ENCODE measurements at places on chromosomes 1 and 21.
A peak's percentile ranks its signal among the peaks of the same experiment; 100 is the strongest.

- no peak for DNase-seq
Measured at GRCh38 chr1:39412892-39413291, 78.5 kb upstream of the BMP8A start.

DNA sequence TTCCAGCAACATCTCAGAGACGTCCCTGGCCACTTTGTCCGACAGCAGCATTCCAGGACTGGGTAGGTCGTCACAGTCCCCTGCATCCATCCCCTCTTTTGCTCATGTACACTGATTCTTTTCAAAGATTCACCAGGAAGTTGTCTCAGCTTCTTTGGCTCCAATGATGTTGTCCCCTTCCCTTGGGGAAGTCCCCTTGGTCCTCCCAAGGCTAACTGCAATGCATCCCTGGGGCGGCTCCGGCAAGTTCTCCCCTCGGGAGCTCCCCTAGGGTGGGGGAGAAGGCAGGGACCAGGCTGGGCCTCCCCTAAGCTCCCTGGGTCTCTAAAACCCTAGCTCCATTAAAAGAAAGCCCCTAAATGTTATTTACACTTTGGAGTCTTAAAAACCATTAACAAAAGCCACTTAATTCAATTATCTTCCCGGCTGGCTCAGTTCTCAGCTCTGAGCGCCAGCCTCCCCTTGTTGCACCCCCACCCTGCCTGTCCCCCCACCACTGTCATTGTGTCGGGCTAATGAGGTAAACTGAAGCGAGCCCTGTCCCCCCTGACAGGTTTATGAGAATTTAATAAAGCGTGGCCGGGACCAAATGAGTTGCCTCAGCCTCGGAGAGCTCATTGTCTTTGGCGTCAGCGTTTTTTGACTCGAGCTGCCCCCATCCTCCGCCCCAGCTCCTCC, 25.3 kb downstream of the KNCN start:
- DNase-seq: no peak

DNA sequence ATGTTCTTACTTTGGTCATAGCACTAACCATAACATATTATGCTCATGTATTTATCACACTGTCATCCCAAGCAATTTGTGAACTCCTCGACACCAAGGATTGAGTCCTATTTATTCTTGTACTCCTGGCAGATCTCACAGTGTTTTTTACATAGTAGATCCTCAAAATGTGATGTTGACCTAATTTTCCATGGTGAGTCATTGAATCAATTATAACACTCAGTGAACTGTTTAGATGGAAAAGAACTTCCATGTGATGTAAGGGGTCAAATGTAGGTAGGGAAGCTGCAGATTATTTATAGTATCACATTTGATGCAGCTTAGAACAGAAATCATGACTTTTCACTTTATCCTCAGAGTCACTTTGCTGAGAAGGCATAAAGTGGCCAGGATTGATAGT, 281.9 kb upstream of the ADAMTS5 start:
- DNase-seq: no peak

GRCh38 chr1:201648907-201649721, 110.2 kb downstream of the NAV1 start:
- no peak for DNase-seq

DNA sequence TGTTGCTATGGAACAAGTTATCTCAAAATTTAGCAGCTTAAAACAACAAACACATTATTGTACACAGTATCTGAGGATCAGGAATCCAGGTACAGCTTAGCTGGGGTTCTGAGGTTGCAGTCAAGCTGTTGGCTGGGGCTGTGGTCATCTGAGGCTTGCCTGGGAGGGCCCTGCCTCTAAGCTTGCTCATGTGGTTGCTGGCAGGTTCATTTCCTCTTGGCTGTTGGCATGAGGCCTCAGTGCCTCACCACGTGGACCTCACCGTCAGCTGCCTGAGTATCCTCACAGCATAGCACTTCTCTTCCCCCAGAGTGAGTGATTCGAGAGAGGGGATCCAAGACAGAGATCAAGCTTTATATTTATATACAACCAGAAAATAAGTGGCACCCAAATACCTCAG, 18.6 kb downstream of the NTPCR start:
- no peak for DNase-seq

DNA sequence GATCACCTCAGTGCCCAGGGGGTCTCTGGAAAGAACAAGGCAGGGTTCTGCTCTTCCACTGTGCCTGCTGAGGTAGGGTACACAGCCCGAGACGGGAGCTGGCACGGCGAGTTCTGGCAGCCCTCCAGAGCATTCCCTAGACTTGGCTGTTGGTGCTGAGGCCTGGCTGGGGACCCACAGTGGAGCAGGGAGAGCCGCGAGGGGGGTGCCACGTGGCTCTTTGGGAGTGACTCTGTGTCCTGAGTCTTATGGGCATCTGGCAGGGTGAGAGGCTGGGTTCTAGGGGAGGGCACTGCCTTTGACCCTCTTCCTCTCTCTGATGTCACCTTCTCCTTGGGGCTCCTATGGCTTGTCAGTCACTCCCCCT, 336.4 kb downstream of the CAMTA1 start:
- no peak for DNase-seq

GRCh38 chr1:100773444-100773843, 53.9 kb downstream of the VCAM1 start:
- DNase-seq: no peak

DNA sequence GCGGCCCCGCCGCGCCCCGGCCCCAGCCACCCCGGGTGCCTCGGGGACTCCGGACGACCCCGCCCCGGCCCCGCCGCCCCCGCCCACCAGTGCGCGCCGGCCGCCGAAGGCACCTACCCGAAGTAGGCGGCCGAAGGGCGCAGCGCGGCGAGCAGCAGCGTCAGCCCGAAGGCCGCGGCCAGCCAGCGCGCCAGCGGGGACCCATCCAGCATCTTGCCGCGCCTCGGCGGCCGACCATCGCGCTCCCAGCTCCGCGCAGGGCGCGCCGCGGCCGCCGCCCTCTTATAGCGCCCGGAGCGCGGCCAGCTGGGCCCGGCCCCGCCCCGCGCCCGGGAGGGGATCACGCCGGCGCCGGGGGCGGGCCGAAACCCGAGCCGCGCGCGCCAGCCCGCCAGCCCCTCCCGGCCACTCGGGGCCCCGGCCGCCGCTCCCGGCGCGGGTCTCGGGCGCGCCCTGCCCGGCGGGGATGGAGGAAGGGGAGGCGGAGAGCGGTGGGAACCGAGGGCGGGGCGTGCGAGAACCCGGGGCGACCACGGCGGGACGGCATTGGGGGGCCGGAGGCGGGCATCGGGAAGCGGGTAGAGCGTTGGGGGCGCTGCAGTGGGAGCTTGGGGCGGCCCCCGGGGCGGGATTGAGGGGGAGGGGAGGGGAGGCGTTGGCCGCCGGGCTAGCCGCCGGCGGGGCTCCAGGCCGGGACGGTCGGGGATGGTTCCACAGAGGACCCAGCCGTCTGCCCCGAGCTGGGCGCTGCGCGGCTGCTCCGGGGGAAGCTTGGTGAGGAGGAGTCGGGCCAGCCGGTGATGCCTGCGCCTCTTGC, at the start of gene WNT9A:
Gene WNT9A (minus strand): TSS at position 257 of the 817 bp plus-strand sequence. CDS start 45 bp downstream, at position 212.
- DNase-seq: no peak

DNA sequence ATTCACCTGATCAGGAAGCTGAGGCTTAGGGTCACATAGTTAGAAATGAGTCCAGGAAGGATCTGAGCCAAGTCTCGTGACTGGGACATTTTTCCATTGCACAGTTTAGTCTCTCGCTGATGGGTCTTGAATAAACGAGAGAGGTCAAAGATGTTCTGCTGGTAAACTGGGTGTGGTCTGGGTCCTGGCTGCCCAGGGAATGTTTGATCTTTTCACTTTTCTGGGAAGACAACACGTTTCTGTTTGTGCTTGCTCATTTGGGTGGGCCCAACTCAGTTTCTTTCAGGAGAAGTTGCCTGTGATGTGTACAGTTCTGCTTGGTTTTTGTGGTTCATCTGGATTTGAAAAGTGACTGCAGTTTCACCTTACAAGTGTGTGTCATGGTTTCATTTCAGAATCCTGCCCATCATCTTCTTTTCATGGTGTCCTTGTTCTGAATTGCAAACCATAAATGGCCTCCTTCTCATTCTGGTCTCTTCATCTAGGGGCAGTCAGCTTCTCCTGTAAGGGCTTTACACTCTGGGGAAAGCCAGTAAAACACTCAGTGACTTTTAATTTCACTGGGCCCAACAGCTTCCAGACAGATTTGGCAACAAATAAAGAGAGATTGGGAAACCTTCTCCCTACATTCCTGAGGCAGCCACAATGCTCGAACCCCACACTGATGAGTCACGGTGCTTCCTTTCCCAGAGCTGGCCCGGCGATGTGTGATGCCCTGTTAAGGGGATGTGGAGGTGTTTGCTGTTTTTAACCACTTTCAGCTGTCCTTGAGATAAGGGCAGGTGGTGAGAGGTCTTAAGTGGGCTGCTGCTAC, 7.2 kb upstream of the TACSTD2 start:
- DNase-seq: peak; percentile 38

DNA sequence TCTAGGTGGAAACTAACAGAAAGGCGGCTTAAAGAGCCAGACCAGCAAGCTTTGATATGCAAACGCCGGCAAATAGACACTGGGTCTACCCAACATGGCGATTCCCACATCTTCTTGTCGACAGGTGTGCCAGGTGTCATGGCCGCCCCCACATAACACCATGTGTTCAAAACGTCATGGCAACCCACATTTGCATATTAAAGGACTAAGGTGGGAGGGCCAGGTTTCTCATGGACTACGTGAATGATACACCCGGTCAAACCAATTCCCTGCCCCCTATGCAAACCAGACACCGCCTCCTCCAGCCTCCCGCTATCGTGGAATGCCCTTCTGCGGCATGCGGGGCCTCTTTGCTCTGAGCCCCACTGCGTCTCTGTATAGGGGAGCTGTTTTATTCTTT, 41.3 kb downstream of the ICOSLG start:
- no peak for DNase-seq

- DNase-seq: peak; percentile 7
Measured at GRCh38 chr1:83692524-83693381, 306.2 kb downstream of the TTLL7 start.

DNA sequence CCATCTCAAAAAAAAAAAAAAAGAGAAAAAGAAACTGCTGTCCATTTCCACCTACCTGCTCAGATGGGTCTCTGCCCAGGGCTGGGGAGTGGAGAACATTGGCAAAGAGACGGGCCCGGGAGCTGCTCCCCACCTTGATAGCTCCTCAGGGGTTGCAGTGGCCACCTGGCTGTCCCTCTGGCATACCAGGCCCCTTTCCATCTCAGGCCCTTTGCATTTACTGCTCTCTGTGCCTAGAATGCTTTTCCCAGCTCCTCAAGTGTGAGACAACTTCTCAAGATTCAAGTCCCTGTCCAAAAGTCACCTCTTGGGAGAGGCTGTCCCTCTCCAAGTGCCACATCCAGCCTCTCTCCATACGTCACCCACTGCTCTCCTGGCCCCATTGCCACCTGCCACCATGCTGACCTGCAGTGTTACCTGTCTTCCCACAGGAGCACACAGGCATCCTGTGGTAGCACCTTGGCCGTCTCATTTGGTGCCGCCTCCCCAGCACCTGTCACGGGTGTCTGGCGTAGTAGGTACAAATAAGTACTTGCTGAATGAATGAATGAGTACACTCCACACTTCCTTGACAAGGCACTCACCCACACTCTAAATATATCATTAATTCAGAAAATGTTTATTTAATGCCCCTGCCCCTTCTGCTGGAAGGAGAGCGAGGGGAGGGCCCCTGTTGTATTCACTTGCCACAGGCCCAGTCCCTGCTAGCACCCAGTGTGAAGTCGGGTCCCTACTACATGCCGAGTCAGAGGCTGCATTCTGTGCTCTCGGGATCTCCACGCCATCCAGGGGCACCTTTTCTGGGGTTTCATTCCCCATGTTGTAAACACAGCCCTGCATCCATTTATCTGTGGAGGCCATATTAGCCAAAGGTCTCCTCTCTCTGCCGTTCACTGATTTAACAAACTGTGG, 48.8 kb downstream of the DISP3 start:
- DNase-seq: no peak

DNA sequence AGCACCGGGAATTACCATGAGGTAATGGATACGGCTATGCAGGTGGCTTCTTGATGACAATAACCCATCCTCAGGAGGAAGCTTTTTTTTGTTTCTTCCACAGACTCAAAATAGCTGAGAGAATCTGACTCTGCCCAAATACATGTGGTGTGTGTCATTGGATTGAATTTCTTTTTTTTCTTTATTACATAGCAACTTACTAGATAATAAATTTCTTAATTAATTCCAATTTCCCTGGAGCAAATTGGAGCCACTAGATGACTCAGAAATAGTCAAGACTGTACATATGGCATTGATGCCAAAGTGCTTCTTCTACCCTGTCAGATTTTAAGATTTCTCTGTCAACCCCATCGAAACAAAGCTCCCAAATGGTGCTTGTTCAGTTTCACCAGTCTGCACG, 42.7 kb downstream of the L1TD1 start:
- DNase-seq: no peak

DNA sequence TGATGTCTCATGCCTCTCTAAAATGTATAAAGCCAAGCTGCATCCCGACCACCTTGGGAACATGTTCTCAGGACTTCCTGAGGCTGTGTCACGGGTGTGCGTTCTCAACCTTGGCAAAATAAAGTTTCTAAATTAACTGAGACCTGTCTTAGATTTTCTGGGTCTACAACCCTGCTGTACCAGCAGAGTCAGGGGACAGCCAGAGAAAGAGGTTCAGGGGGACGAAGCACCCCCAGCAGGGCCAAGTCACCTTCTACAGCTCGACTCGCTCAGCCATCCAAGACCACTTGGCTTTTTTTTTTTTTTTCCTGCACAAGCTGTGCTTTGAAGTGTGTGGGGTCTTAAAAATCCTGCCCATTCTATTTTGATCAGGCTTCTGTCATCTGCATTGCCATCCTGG, 28.5 kb upstream of the PDE9A start:
- DNase-seq: no peak

GRCh38 chr1:50697440-50698421, 262.3 kb downstream of the FAF1 start:
- DNase-seq: no peak

DNA sequence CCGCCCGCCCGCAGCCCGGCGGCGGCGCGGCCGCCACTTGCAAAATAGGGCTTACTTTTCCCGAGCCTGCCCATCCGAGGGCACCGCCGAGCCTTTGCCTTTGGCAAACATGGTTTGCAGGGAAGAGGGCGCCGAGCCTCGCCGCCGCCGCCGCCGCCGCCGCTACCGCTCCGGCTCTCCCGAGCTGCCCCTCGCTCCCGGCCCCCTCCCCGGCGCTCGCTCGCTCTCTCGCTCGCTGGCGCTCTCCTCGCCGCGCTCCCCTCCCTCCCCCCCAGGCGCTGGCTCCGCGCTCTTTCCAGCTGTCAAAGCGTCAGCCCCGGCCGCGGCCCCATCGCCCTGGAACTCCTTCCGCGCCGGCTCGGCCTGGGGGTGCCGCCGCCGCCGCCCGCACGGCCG, 298 bp downstream of the SSBP3 start:
- no peak for DNase-seq

All from occipital lobe (tissue), 3 donors.